ENCODE measurements at places on chromosomes 6 and 20.

DNA sequence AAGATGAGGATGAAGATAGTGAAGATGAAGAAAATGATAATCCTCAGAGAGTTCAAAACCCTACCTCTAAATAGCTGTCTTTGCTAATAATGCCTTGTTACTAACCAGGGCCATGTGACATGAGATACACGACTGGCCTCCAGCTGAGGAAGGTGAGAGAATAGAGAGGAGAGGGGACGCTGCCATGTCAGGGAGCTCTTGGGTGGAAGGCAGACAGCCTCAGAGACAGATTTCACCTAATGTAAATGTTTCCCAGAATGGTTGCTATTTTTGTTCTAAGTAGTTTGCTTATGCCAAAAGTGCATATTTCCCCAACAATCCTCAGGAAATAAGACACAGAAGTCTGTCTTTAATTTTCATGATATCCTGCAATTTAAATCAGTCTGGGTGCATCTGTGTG lies 138.4 kb downstream of the ELOVL4 start:
- DNase-seq, result no peak

DNA sequence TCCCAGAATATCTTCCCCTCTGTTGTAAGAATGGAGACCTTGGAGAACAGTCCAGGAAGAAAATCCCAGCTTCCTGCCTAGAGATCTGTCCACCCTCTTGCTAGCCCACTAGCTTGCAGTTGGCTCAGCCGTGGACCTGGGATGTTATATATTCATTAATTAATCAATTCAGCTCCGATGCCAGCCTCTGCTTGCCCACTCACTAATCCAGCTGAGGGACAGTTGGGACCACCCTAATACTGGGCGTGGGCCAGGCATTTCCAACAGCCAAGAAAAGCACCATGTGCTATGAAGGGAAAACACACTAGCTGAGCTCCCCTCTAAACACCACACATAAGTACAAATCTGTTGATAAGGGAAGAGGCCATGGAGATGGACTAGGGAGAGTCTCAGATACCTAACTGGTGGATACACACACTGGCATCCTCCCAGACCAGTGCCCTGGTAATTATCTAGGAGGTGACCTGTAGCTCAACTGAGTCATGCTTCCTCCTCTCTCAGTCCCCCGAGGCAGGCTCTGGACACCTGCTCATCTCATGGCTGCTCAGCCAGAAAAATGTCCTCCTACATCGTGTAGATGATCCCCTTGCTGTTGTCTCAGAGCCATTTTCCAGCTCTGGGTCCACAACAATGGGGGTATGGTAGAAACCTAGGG lies 78.9 kb downstream of the ANKRD60 start:
- no peak for DNase-seq

GRCh38 chr6:13413466-13413862 lies 73.9 kb downstream of the GFOD1 start:
- no peak for DNase-seq

GRCh38 chr20:35042268-35042667 lies 50.3 kb downstream of the TRPC4AP start:
- DNase-seq, result no peak

DNA sequence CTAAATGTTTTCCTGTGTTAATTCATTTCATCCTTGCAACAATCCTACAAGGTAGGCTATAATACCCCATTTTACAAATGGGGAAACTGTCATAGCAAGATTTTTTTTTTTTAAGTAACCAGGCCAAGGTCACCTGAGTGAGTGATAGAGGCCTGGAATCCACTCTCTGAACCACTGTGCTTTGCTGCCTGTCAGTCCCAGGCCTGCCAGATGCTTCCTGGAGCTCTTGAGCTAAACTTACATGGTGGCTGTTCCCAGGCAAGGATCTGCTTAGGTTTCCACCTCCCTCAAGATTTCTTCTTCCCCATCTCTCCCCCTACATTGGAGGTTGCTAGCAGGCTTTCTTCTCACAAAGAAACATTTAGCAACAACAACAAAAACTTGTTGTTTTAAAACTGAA lies 32.7 kb upstream of the RNF8 start:
- DNase-seq, result no peak

GRCh38 chr20:51265361-51265760 lies 242.5 kb upstream of the KCNG1 start:
- DNase-seq, result no peak

GRCh38 chr6:3520281-3521230 lies 63.7 kb upstream of the SLC22A23 start:
- no peak for DNase-seq

DNA sequence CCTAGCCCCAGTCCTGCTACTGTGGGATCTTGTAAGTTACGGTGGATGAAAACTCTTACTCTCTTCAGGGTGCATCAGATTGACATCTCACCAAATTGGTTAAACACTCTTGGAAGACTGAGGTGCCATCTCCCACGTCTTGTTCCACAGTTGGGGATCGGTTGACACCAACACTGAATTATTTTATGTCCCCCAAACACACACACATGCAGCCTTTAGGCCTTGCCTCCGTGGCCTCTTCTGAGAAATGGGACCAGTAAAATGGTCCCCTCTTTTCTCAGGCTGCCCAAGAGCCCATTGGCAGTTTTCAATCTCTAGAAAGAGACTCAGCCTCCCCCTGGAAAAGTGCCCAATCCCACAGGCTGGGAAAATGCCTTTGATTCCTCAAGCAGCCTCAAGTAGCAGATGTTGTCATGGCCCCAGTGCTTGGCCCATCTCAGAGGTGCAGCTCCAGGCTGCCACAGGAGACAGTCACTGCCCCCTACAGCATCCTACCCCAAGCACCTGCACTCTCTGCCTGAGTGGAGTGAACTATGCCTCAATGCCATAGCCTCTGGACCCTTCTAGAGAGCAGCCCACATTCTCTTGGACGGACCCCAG lies 163.9 kb downstream of the ANKRD60 start:
- DNase-seq, result no peak

DNA sequence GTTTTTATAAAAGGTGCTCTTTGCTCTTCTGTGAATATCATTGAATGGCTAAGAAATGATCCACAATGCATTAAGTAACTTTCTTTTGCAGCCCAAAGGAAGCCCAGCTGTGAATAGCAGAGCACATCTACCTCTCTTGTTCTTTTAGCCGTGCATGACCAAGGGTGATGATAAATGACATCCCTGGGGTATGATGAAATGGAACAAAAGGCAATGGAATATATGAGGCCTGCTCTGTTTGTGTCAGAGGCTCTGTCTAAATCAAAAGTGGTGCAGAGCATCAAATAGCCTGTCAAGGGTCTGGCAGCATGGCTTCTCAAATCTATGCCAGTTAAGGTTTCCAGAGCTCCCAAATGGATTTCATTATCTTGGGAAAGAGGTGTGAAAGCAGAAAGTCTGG lies 362.6 kb upstream of the RNF217 start:
- no peak for DNase-seq

DNA sequence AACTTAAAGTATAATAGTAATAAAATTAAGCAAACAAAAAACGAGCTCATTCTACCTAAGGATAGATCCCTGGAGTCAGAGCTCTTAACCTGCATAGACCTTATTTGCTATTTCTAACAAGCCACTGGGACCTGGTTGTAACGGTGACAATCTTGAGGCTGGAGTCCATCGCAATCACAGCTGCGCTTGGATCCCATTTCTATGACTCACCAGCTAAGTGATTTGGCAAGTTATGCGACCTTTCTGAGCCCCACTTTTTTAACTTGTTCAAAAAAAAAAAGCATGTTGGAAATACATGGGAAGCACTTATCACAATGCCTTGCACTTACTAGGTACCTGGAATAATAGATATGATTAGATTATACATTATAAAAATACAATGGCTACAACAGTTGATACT lies 389.5 kb upstream of the CDH4 start:
- no peak for DNase-seq

DNA sequence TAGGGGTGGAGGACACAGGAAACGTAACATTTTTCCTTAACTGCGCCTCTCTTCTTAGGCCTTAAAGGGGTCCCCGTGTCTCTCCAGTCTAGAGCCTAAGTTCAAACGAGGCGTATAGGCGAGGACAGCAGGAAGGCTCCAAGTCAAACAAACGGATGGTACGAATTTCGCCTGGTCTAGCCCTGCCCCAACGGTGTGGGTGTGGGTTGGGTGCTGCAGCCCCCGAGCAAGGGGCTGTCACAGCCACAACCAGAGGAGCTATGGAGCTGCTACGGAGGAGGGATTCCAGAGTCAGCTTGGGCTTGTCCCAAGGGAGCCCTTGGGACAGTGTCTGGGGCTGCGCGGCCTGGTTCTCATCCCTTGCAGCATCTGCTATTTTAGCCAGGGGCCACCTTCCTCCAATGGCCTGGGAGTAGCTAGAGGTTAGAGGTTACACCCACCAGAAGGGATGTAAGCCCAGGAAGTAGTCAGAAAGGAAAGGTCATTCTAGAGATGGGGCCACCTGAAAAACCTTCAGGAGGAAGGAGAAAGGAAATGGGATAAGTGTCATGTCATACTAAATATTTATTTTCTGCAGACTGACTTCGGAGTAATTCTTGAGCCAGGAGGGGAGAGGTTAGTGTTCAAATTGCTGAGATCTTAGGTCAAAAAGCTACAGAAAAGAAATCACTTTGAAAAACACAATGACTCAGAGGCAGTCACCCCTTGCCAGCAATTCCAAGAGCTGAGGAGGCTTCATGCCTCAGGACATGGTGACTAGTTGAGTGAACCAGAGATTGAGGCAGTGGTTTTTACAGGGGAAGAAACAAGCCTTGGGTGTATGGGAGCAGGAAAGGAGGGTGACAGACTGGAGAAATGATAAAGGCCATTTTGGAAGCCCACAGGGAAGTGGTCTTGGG lies 21.7 kb downstream of the VPS52 start:
- no peak for DNase-seq

- no peak for DNase-seq
These were observed 87.7 kb downstream of the DLL1 start for GRCh38 chr6:170203212-170203611.
